Activated T-cell treated with anti-CD3 and anti-CD28 coated beads, Interleukin-2, amount 50 U/mL, for 24 hours (primary cell): ENCODE measurements at places on chromosomes 2 and 18.

DNA sequence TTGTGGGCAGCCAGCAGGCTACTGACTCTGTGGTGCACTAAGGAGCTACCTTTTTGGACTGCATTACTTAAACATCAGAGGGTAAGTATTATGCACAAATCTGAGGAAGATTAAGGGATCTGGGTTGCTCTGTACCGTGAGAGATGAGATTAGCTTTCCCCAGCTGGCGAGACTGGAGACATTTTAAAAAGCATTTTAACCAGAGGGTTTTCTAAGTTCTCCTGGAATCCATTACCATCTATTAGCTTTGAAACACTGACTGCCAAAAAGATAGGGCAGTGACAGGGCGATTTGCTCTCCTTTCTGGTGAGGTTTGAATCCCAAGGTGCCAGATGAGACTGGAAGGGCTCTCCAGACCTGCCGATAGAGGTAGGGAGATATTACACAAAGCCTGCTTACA, 63.2 kb downstream of the LYPD6 start:
- no peak for DNase-seq

DNA sequence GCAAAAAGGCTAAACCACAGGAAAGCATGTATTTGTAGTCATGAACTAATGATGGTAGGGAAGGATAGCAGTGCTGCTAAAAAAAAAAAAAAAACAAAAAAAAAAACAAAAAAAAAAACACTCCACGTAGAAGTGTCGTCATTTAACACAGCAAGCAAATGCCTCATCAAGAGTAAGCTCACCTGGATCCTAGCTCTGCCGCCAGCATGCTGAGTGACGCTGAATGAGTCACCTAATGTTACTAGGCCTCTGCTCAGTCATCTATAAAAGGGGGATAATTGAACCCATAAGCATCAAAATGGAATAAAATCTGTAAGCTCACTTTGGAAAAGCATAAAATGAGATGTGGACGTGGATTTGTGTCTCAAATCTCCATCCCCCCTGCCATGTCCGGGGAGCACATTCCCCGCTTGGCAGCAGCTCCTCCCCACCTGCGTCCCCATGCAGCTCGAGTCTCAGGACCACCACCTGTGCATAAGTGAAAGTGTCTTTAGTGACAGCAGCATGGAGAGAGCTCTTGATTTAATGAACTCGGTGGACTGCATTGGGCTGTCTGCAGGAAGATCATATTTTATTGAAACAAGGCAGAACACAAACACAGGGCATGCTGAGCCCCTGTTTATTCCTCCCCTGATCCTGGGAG, 427.5 kb downstream of the LRATD1 start:
- DNase-seq: no peak

GRCh38 chr2:98468621-98469236, 24.1 kb downstream of the INPP4A start:
- peak; percentile 60 for DNase-seq

DNA sequence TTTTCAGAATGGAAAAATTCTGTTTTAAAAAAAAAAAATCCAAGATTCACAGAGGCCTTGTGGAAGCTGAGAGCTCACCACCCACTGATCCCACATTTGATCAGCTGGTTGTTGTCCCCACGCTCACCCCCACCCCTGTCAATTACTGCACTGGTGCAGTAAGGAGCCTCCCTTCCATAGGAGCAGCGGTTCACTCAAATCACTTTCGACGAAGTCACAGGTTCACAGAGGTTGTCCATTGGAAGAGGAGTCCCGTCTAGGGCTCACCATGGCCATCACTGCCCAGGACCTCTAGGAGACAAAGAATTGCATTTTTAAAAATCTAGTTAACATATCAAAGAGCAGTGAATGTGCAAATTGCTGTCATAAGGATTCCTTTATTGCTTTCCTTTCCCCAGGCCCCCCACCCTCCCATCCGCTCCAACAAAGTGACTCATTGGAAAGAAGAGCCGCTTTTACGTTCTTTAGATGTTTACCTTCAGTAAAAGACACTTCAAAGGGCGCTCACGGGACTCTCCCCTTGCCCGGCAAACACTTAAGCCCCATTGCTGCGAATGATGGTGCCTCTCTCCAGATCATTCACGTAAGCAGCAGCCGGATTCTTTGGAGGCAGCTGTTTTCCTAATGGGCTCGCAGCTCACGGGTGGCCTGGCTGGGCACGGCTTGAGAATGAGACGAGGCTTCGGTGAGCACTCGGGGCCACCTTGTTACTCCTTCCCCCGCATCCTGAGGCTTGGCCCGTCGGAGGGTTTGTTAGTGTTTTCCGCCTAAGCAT, 165.5 kb upstream of the SALL3 start:
- no peak for DNase-seq

GRCh38 chr2:33208400-33208799, 261.6 kb downstream of the LTBP1 start:
- DNase-seq: no peak

GRCh38 chr2:197993830-197994229, 189.4 kb downstream of the PLCL1 start:
- DNase-seq: no peak

GRCh38 chr2:181252262-181253148, 204.7 kb upstream of the ITGA4 start:
- DNase-seq: no peak

- no peak for DNase-seq
Measured at GRCh38 chr2:103295591-103295990, 533.8 kb downstream of the TMEM182 start.

DNA sequence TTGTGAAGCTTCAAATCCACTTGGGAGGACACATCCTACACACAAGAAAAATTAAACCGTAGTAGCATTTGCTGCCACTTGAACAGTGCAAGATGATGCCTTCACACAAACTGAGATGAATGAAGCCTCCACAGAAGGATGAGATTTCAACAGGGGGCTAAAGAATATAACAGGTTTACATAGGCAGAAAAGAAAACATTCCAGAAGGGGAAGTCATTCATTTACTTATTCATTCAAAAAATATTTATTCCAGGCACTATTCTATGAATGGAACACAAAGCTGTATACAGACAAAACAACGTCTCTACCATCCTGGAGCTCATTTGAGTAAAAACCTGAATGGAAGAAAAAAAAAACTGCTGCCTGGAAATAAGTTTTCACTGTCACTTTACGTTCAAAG, 170.5 kb downstream of the CDH20 start:
- no peak for DNase-seq

DNA sequence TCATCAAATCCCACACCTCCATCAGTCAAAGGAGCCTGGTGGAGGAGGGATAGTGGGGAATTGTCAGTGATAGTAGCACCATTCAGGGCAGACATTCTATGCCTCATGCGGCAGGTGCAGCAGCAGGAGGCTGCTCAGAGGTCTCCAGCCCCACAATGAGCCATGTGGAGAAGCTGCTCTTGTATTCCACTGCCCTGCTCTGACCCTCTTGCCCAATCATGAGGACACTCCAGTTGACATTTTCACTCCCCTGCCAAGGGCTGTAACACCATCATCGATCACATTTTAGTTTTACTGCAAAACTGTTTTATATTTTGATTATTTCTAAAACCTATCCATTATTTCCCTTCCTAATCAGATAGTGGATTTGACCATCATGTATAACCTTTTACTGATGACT, 487.6 kb upstream of the KLHL29 start:
- DNase-seq: no peak

- no peak for DNase-seq
Measured at GRCh38 chr18:52715421-52715820, 375.4 kb downstream of the DCC start.

DNA sequence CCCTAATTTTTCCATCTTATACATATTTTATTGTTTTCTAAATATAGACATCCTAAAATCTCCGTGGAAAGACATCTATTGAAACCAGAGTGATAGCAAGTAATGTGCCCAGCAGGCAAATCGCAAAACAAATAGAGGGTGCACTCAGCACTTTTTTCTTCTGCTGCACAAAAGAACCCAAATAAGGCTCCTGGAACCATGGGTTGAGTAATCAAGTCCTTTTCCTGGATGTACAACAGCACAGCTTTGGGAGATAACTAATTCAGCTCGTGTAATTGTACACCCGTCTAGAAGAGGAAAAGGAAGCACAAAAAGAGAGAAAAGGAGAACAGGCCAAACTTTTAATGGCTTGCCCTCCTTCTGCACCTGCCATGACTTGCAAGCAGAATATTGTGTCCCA, 126.9 kb upstream of the TLK1 start:
- no peak for DNase-seq

DNA sequence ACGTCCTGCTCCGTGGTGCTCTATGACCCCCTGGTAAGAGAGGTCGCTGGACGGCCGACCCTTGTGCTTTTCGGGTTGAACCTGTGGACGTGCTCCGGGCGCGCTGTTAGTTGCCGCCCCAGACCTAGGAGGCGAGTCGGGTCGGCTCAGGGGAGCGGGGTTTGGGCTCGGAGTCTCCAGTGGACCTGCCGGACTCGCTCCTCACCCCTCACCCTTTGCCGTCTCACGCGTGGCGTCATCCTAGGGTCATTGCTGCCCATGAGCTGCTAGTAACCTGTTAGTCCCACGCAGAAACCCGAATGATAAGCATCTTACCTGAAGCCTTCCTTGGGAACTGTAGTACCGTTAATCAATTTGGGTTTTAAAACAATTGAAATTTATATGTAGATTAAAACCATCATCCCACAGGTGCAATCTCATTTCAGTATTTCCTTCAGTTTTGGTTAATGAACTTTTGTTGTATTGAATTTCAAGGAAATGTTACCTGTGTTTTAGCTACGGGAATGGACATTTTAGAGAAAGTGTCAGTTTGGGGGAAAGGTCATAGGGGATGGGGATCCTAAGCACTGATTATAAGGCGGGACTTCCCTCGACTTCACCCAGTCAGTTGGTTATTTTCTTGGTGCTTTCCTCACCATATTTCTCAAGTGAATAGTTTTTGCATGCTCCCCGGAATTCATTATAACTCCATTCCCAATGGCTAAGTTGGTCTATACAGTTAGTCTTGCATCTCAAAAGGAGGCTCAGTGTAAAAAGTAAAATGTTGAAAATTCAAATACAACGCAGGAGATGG, 536 bp downstream of the ELP2 start:
- DNase-seq: no peak

- DNase-seq: no peak
Measured at GRCh38 chr18:22465859-22466457, 48.2 kb upstream of the CTAGE1 start.

DNA sequence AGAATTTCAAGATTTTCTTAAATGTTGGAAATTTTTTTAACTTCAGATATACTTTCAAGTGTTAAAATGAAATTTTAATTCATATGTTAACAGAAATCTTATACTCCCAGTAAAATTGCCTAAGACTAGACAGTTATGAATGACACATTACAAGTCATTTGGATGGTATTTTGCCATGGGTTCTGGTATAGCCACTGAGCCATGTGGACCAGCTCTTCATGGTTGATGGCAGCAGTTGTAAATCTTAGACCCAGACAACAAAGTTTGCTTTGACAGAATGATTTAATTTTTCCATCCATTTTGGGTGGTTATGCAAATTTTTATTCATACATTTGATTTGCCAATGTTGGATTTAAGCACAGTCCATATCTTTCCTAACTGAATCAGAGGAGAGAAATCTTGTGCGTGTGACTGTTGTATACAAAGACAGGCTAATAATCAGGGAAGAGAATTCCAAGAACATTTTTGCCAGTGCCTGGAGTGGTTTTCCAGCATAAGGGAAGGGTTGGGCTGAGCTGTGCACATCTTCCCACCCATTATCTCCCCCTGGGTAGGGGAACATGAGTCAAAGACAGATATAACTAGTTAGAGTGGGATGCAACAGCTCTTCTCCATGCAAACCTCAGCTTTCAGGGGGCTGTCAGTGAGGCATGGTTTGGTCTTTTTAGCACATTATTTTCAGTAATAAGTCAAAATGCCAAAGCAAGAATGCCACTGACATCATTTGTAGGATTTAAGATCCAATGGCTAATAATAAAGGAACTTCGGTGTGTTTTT, 28.1 kb upstream of the INPP4A start:
- no peak for DNase-seq

DNA sequence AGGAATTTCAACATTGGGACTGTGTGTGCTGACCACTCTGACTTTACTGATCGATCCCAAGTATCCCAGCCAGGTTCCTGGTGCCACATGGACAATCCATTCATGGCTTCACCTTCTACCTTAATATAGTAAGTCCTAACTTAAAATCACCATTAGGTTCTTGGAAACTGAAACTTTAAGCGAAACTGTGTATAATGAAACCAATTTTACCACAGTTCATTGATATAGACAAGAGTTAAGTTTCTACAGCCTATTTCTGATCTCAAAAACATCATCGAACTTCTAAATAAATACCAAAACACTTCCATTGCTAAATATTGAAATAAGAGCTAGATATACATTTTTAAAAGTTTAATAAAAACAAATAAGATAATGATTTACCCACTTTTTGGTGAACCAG, 4.4 kb upstream of the EXOC6B start:
- DNase-seq: no peak

DNA sequence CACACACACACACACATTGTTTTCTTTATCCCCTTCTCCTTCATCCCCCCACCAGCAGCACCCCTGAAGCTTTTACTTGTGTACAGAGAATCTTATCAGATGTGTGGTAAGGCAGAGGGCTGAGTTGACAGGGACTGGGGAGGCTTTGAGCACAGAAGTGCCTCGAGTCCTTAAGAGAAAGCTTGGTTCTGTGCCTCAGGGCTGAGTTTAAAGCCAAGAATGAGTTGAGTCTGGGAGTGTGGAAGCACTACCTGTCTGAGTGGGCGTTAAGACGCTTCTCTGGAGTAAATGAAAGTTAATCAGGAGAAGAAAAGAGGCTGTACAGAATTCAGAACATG, 2.7 kb downstream of the ID2 start:
- peak; percentile 62 for DNase-seq

- peak; percentile 20 for DNase-seq
Measured at GRCh38 chr2:127608061-127609030, 37.6 kb upstream of the GPR17 start.

DNA sequence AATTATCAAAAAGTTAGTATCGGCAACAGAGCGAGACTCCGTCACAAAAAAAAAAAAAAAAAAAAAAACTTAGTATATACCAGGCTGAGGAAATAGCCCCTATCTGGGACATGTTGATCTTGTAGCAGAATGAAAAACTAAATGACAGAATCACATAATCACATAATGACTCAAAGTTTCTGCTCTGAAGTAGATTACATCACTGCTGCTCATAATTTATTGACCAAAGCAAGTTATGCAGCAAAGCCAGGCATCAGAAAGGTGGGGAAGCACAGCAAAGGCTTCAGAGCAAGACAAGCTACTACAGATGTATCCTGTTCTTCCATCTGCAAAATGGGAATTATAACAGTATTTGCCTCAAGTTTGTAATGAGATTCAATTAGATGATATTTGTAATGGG, 68.1 kb downstream of the BOD1L2 start:
- DNase-seq: no peak

GRCh38 chr2:28403370-28403956, 10.8 kb downstream of the FOSL2 start:
- no peak for DNase-seq

DNA sequence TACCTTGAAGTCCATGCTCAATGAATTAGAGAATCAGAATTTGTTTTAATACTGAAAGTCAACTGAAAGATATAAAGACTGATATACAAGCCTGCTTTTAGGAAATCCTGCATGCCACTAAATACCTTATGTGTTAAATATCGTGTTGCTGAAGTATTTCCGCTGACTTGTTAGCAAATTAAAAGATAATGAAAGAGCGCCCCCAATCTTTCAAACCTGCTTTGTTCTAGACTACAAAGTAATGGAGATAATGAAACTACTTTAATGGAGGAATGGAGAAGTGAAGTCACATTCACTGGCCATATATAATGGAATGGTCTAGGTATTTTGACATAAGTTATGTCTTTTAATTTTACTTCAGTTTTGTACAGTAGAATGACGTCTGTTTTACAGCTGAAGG, 95.7 kb downstream of the ASXL3 start:
- no peak for DNase-seq

- DNase-seq: no peak
Measured at GRCh38 chr2:181978351-181979150, 7.1 kb upstream of the PPP1R1C start.
